Stimulated activated CD4-positive, alpha-beta T cell treated with anti-CD3 and anti-CD28 coated beads, Interleukin-15, amount 100 ng/mL, for 1 hour (primary cell): ENCODE measurements at places on chromosomes 6 and 20.

DNA sequence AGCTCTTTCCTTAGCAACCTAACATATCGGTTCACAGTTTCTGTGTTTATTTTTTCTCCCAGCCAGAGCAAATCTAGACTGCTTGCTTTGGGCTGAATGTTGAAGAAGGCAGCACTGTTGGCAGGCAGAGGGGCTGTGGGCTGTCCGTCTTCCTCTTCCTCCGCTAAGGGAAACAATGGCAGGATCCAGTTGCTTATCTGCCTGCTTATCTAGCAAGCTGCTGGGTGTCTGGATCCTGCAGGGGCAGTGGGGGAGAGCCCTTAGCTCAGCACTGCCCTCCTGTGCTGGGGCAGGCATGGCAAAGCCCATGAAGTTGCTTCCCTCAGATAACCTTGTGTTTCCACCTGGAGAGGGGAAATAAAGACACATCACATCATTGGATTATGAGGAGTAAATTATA is 92.7 kb upstream of the CD93 start:
- no peak for DNase-seq

- DNase-seq = no peak
Observed at GRCh38 chr6:76466286-76466685, 393.8 kb upstream of the IMPG1 start.

DNA sequence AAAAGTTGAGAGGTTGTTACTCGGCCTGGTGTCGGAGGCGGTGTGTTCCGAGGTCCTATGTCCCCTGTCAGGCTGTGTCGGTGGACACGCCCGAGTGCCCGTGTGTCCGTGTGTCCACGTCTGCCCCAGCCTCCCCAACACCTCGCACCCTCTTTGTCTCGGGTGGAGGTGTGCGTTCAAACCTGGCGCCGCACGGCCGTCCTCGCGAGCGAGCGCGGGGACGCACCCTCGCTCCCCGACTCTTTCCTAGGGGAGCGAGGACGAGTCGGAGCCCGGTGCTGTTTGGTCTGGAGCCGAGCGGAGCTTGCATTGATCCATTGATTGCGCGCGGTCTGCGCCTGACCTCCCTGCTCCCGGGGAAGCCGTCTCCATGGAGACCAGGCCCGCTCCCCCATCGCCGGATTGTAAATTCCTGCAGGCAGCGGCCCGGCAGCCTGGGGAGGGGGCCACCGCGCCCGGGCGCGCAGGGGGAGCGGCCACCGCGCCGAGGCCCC is 411 bp upstream of the SCUBE3 start:
- no peak for DNase-seq

DNA sequence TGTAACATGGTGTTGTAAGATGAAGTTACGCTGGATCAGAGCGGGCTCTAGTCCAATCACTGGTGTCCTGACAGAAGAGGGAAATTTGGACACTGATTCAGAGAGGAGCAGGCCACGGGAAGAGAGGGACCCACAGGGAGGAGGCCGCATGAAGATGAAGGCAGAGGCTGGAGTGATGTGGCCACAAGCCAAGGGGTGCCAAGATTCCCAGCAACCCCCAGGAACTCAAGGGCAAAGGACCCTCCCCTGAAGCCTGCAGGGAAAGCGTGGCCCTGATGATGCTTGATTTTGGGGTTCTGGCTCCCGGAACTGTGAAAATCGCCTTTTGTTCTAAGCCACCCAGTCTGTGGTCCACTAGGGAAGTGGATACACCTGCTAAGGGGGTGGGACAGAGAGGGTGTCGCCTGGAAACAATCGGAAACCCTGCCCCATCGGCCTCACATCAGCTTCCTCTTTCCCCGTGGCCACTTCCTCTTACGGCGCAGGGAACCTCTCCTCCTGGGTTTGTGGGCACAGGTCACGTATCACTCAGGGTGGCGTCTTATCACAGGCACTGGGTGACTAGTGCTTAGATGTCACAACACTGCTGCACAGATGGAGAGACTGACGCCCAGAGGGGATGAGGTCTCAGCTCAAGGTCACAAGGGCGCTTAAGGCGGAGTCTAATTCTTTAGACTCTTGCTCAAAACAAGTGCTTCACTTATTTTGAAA is 58.0 kb downstream of the SULF2 start:
- DNase-seq = peak; percentile 26

DNA sequence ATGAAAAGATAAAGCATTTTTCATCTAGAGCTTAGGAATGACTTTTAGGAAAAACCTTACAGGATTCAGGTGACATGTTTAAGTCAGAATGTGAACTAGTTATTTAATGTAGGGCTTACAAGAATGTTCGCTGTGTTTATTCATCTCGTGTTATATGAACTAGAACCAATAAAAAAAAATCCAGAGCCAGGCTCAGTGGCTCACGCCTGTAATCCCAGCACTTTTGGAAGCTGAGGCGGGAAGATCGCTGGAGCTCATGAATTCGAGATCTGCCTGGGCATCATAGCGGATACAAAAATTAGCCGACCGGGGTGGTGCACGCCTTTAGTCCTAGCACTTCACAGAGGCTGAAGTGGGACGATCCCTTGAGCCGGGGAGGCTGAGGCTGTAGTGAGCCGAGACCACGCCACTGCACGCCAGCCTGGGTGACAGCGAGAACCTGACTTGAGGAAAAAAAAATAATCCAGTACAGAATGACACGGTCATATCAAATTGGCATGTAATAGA is 46.3 kb downstream of the OR2B2 start:
- DNase-seq = no peak

DNA sequence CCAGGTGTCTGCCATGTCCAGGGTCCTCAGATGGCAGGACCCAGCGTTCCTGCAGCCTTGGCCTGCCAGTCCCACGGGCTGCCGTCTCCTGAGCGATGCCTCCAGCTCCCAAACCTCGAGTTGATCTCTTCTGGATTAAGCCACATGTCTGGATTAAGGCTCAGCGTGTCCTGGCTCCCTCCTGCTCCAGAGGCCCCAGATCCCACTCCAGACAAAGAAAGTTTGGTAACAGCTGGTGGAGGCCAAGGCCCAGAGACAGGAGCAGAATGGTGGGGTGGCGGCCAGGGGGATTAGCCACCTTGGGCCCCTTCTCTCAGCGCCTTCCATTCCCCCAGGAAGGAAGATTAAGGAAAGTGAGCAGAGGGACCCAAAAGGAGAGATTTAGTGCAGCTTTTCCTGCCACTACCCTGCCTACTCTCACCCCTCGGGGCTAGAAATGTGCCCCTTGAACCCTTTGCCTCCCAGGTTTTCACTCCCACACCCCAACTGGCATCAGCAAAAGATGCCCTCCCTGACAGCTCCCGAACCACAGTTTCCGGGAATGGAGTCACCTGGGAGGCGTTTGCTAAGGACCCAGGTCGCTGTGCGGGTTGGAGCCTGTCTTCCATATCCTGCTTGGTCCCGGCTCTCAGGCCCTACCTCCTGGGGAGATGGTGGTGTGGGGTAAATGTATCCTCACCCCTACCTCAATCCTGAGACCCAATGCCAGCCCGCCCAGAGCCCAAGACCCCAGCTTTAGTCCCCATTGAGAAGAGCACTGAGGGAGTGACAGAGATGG is 6.9 kb downstream of the SPDEF start:
- no peak for DNase-seq

GRCh38 chr6:33421344-33421643 is 1.4 kb downstream of the SYNGAP1 start:
- no peak for DNase-seq

GRCh38 chr6:131366223-131366622 is 206.8 kb upstream of the ARG1 start:
- DNase-seq = no peak

DNA sequence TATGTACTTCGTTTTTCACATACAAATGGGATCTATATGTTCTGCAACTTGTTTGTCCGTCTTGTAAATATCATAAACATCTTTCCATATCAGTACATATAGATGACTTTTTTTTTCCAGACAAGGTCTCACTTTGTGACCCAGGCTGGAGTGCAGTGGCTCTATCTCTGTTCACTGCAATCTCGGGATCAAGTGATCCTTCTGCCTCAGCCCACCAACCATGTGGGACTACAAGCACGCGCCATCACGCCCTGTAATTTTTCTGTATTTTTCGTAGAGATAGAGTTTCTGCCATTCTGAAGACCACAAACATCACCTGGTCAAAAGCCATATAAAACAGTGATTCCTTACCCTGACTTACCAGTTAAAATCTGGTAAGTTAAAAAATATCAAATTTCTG is 37.7 kb upstream of the SYNCRIP start:
- no peak for DNase-seq

DNA sequence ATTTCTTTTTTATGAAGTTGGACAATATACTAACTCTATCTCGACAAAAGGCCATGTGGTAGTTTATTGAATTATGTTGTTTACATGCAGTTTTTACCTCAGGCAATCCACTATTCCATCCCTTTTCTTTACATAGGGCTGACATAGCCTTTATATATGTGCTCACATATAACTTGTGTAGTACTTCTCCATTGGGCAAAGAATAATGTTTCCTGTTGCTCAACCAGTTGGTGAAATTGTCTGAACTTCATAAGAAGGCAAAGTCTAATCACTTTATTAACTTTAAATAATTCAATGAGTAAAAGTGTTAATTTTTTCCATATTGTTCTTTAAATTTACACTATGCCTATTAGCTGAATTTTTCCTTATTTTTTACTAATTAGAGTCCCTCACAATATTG is 1272.1 kb downstream of the EPHA7 start:
- DNase-seq = no peak

- DNase-seq = no peak
Observed at GRCh38 chr20:37095108-37095598, 644 bp downstream of the RBL1 start.

GRCh38 chr20:19313342-19314069 is 101.1 kb downstream of the SLC24A3 start:
- no peak for DNase-seq

DNA sequence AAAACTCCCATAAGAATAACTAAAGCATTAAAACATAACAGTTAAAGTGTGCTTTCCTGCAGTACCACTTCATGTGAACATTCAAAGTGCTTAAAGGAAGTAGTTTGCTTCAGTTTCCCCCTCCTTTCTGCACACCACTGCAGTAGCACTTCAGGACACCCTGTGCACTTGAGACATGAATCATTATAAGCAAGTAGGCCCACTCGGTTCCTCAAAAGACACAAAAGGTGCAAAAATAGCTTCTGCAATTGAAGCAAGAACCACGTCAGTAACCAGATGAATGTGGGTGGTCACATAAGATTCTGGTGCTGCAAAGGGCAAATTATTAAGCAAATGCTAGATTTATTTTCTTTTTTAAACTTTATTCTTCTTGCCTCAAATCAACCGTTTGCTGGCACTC is 160.6 kb downstream of the HIVEP2 start:
- DNase-seq = no peak

DNA sequence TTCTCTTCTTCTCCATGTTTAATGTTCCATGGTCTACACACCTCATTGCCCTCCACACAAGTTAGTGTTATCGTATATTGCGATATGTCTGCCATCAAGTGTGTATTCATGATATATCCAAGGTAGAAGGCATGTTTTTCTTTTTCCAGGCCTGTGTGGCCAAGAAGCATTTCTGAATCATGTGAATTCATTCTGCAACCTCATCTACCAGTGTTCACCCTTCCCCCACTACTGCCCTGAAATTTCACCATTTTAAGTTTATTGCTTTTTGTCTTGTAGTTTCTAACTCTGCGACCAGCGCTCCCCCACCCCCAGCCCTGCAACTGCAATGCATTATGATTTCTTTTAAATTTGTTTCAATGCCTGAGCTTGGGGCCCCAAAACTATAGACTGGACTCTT is 618.0 kb upstream of the FLRT3 start:
- DNase-seq = no peak

DNA sequence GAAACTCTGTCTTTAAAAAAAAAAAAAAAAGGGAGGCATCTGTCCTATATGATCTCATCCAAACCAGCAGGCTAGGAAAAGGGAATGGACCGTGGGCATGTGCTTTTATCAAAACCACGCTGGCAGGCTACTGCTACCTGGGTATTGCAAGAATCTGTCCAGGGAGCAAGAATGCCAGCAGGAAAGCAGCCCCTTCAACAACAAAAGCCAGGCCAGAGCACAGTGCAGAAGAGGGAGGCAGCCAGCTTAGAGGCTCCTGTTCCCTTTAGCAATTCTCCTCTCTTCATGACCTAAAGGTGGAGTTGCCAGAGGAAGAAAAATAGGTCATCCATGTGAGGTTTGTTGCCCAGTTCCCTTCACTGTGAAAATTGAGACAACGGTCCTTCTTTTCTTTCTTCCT is 18.2 kb downstream of the TBC1D20 start:
- DNase-seq = no peak

DNA sequence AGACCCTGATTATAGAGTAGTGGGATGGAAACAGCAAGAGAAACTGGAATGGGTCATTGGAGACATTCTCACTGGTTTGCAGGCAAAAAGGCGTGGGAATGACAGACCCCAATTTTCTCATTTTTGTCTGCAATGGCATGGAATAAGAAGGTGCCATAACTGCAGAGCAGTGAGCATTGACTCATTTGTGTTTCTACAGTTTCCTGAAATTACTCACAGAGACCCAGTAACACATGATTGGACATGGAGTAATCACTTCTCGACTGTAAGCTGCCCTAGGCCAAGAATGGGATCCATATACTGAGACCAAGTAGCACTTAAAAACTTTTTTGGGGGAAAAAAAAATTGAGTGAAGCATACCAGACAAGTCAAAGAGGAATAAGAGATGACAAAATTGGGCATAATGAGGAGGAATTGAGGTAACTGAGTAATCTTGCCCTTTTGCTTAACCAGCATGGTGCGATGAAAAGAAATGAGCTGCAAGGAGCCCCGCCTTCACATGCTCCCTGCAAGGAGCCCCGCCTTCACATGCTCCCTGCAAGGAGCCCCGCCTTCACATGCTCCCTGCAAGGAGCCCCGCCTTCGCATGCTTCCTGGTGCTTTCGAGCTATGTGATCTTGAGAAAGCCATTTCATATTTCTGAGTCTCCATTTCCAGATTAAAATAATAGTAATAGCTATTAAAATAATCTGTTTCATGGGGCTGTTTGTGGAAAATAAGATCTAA is 44.1 kb downstream of the NHSL1 start:
- peak; percentile 21 for DNase-seq

- DNase-seq = no peak
Observed at GRCh38 chr6:32833664-32834063, 4.9 kb downstream of the TAP2 start.

- no peak for DNase-seq
Observed at GRCh38 chr6:105087571-105088211, 92.1 kb downstream of the POPDC3 start.

DNA sequence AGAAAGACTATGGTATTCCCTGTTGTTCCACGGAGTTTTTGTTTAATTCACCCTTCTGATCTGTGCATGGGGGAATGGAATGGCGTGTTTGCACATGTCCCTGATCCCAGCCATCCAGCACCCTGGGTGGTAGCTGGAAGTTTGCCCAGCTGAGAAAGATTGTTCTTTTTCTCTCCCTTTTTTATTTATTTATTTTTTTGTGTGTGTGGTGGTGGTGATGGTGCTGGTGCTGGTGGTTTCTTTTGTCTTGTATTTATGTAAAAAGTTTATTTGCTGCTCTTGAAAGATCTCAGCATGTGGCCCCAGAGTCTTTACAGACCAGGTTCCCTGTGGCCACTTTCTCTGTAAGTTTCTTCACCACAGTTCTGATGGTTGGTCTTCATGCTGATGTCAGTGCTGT is 372.6 kb downstream of the UTRN start:
- DNase-seq = no peak
